Activated CD4-positive, alpha-beta T cell treated with anti-CD3 and anti-CD28 coated beads for 1 hour (primary cell): ENCODE measurements at places on chromosomes 2 and 18.

DNA sequence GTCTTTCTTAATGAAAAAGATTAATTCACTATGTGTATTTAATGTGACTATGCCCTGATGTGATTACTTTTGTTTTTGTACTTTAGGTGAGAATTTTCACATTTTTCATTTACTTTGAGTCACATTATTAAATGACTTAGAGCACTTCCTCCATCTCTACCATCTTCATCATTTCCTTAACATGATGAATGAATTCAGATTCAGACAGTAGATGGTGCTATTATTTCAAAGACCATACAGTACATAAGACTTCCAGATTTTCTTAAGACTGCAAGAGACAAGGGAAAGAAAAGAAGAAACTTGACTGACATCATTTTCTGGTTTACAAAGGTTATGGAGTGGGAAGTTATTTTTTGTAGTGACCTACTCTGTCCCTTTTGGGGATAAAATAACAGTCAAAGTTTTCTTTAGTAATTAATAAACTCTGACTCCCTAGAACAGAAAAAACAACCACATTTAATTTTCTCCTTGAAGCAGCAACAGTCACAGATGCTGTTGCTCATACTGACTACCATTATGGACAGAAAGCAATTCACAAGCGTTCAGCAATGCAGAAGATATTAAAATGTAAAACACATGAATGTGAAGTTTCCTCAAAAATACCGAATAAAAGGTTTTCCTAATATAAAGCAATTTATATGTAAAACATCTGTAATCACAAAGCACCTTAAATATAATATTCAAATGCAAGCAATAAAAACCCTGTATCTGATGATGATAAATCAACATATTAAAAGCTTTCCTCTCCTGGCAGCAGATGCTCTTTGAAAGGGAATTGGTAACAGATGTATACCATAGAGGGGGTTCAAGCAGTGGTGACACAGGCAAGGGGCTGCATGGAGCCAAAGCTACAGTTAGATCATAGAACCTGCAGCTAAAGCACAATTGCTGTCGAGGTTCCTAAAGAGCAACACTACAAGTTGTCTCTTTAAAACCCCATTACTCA is 1010.9 kb upstream of the NXPH2 start:
- no peak for DNase-seq

GRCh38 chr18:13626544-13626908 is 99.8 kb downstream of the FAM210A start:
- no peak for DNase-seq

GRCh38 chr18:12321333-12321732 is 13.3 kb downstream of the TUBB6 start:
- DNase-seq: no peak

DNA sequence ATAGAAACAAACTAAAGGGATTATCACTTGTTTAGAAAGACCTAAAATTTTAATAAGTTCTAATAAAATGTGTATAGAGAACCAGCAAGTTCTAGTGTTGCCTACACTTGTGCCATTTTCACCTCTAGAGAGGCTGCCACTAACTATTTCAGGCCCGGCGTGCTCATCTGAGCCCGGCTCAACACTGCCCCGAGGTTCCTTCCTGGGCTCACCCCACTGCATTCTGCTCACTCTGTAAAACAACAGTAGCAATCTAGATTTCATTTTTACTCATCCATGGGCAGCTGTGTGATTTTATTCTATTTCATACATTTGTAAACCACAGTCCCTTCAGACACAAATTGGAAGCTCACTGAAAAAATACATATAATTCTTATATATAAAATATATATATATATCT is 253.2 kb downstream of the L3MBTL4 start:
- DNase-seq: no peak

- no peak for DNase-seq
Measured at GRCh38 chr2:70934981-70935380, 719 bp upstream of the ATP6V1B1 start.

DNA sequence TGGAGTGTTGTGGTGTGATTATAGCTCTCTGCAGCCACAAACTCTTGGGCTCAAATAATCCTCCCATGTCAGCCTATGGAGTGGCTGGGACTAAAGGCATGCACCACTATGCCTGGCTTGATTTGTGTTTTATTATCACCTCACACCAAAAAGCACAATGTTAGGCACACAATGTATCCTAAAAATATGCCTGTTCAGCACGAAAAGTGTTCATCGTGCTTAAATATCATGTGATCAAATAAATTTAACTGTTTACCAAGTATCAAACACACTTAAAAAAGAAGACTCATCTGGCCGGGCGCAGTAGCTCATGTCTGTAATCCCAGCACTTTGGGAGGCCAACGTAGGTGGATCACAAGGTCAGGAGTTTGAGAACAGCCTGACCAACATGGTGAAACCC is 5.6 kb downstream of the CCT4 start:
- DNase-seq: no peak
